SJCRH30 (cell line): ENCODE measurements at places on chromosomes 13 and 19.

GRCh38 chr13:32453981-32454380 is 26.1 kb upstream of the N4BP2L1 start:
- no peak for DNase-seq

DNA sequence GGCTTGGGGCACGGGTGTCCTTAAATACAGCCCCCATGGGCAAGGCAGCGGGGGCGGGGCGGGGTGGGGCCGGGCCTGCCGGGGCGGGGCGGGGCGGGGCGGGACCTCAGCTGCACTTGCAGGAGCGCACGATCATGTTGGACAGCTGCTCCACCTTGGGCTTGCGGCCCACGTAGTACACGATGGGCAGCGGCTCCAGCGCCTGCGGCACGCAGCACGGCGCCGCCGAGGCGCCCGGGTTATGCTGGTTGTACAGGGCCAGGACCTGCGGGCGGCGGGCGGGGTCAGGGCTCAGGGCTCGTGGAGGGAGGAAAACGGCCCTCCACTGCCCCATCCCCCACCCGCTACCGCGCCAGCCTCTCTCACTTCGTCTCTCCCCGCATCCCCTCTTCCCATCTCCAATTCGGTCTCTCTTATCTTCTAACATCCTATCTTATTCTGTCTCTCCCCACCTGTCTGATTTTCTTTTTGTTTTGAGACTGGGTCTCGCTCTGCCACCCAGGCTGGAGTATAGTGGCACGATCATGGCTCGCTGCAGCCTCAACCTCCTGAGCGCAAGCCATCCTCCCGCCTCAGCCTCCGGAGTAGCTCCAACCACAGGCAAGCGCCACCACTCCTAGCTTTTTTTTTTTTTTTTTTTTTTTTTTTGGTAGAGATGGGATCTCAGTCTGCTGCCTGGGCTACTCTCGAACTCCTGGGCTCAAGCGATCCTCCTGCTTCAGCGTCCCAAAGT is 21.1 kb downstream of the CCDC97 start:
- no peak for DNase-seq

DNA sequence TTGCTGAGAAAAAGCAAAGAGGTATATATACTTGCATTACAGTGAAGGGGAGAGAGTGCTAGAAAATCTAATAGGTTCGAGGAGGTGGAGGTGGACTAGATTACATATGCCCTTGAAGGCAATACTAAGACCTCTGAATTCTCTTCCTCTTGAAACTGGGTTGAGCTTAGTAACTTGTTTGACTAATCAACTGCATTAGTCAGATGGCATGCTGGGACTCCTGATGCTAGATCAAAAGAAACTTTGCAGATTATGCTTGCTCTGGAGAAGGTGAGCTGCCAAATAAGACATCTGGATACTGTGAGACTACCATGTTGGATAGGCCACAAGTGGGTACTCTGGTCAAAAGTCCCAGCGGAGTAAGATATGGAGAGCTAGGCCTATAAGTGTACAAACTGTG is 331.3 kb downstream of the KLF5 start:
- DNase-seq = no peak

DNA sequence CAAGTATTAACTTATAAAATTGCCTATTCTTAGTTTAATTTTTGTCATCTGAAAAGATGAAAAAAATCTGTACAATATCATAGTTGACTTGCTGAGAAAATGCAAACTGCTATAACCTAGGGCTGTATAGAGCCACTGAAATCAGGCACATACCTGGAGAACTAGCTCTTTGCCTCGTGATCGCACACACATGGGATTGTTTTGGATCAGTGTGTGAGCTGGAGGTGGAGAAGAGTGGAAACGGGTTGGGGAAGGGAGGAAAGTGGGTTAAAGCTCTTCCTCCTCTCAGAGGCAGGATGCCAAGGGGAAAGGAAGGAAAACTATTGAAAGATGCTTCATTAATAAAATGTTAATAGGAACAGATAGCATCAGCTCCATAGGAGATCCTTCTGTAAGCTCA is 2.7 kb downstream of the MTUS2 start:
- no peak for DNase-seq

- peak; percentile 56 for DNase-seq
Measured at GRCh38 chr19:1401138-1401888, at the start of gene GAMT. Gene GAMT (minus strand): TSS chr19:1401542. CDS start chr19:1401476, 66 bp downstream.

GRCh38 chr13:32317716-32318465 is 2.6 kb downstream of the BRCA2 start:
- no peak for DNase-seq

GRCh38 chr19:13228561-13228960 is 78.3 kb downstream of the IER2 start:
- no peak for DNase-seq

DNA sequence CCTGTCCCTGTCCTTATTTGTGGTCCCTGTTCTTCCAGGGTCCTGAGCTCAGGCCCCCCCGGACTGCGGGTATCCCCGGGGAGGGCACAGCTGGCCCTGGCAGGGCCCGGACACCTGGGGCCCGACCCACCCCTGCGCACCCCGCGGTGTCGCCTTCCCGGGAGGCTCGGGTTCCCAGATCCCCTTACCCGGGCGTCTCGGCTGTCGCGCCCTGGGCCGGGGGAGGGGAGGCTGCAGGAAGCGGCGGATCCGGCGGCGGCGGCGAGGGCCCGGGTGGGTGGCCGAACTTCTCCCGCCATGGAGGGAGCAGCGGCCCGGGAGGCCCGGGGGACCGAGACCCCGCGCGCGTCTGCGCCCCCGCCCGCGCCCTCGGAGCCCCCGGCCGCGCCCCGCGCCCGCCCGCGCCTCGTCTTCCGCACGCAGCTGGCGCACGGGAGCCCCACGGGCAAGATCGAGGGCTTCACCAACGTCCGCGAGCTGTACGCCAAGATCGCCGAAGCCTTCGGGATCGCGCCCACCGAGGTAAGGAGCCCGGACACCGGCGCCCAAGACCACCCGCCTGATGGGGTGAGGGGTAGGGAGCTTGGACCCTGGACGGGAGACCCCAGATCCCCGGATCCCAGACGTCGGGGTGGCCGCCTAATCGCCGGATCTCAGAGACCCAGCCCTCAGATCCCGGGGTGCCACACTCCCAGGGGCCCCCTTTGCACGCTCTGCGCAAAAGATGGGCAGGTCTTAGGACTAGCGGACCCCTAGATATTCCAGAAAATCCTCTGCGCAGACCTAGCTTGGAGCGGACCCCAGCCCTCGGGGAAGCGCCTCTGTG is at the start of gene GIPC3:
Gene GIPC3 (plus strand): TSS at position 178 of the 826 bp plus-strand sequence. CDS start 120 bp downstream, at position 298.
- no peak for DNase-seq

DNA sequence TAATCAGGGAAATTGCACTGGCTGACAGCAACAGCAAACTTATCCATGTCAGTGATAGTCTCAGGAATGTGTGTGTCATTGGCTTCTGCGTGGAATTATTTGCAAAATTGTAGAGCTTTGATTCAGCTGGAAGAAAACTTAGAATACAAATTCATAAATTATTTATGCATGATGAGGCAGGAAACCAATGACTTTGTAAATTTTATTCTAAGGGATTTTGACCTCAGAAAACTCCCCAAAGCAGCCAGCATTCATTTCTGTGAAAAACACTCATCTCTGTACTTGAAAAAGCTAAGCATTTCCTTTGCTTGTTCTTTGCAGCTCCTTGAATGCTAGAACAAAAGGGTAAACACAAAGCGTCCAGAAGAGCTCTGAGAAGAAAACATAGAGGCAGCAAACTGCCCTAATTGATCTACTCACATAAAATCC is 162.4 kb downstream of the DCT start:
- no peak for DNase-seq

- DNase-seq = no peak
Measured at GRCh38 chr13:84978851-84979250, 820.4 kb downstream of the SLITRK6 start.

DNA sequence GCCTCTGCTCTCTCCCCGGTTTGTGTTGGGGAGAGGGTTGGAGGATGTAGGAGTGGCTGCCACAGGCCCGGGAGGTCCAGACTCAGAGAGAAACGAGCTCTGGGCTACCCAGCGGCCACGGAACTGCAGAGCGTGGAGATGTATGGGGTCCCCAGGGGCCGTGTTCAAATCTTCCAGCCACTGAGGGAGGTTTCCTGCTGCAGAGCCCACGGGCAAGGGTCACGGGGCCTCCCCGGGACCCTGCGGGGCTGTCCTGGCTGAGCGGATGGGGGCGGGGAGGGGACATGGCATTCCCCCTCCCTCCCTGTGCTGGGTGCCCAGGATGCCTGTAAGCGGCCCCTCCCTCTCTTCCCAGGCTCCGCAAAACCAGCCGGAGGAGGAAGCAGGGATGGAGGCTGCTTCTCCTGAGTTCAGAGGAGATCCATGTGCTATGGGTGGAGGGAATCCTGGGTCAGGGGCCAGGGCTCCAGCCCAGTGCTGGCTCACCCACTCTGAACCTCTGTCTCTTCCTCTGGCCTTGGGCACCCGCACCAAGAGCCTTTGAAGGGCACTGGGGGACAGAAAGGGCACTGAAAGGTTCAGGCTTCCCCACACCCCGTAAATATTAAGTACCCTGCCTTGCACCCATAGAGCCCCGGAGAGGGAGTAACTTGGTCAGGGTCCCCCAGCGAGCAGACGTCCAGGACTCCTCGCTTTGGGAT is 22.6 kb downstream of the SMIM24 start:
- DNase-seq = no peak

DNA sequence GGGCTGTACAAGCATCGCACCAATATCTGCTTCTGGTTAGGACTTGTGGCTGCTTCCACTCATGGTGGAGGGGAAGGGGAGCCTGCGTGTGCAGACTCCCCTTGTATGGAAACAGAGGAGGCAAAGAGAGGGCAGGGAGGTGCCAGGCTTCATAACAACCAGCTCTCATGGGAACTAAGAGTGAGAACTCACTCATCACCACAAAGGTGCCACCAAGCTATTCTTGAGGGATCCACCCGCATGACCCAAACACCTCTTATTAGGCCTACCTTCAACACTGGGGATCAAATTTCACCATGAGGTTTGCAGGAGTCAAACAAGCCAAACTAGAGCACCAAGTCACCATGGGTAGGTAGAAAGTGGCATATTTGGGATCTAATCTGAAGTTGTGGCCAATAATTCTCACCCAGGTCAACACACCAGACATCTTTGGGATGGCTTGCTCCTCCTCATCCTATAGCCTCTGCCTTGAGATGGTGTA is 46.4 kb downstream of the RUBCNL start:
- DNase-seq = no peak

GRCh38 chr13:101594936-101595335 is 142.5 kb downstream of the ITGBL1 start:
- no peak for DNase-seq

DNA sequence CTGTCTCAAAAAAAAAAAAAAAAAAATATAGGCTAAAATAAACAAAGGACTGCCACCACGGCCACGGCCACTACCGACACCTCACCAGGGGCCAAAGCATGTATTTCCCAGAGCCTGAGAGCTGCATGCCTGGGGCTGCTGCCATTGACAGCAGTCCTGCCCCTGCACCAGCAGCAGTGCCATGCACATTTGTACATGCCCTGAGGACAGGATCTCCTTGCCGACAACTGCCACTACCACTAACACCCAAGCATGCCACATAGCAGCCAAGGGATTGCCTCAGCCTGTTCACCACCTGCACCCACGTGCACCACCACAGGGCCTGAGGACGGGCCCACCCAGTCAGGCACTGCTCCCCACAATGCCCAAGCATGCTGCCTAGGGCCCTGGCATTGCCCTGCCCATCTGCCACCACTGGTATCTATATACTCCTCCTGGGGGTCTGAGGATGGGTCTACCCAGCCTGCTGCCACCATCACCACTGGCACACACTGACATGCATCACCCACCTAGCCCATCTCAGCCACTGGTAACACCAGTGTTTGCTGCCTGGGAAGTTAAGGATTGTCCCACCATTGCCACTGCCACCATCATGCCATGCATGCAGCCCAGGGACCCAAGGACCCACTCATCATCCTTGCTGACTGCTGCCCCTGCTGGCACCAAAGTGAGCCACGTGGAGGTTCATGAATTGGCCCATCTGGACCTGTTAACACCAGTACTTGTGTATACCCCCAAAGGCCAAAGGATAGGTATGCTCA is 10.6 kb upstream of the NUP62 start:
- DNase-seq = no peak

DNA sequence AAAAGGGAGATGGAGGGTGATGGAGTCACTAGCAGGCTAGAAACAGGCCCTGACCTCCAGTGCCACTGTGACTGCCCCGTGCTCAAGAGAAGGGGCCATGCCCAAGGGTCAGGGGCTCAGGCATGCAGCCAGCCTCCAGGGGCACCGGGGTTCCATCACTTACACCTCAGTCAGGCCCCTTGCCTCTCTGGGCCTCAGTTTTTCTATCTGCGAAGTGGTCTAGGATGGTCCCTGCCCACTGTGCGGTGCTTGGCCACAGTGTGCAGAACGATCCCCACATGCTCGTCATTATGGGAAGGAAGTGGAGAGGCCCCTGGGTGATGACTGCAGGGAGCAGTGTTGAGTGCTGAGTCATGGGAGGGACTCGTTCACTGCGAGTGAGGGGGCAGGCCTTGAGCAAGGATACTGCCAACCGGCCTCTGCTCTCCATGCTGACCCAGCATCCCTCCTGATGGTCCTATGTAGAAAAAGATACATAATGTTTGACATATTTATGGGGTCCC is 23.1 kb downstream of the TMED1 start:
- DNase-seq = no peak

DNA sequence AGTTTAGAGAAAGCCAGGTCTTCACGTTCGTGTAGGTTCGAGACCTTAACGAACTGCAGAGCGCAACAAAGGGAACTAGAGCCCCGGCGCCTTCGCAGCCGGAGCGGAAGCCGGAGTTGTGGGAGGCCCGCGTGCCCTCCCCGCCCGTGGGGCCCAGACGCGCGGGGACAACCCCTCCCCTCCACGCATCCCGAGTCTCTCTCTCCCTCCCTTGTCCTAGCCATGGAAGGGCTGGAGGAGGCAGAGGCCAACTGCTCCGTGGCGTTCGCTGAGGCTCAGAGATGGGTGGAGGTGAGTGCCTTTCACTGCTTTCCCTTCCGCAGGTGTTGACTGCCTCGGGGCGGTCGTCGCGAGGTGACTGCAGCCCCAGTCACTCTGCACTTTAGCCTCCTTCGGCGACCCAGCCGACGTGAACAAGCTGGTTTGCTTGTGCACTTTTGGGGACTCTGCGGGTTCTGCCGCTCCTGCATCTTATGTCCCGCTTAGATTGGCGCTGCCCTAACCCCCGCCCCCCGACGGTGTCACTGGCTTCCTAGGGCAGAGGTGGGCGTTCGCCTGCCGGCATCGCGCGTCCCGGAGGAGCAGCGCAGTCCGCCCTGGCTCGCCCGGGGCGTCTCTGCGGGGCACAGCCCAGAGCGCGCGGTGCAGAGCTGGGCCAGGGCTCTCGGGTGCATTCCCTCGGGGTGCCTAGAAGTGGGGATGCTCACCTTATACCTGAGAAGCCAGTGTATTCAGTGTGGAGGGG is 478 bp downstream of the LMO7 start:
- peak; percentile 19 for DNase-seq
